ENCODE measurements at places on chromosomes 2 and 18.

DNA sequence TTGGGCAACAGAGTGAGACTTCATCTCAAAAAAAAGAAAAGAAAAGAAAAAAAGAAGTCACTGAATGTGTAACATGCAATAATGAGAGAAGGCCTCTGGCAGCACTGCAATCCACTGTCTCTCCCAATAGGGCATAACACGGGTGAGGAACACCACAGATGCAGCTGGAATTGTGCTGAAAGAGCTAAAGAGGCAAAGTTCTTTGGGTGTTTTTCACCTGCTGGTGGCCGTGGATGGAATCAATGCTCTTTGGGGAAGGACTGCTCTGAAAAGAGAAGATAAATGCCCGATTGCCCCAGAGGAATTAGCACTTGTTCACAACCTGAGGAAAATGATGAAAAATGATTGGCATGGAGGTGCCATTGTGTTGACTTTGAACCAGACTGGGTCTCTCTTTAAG is 31.0 kb upstream of the CYBRD1 start:
- no peak for DNase-seq

DNA sequence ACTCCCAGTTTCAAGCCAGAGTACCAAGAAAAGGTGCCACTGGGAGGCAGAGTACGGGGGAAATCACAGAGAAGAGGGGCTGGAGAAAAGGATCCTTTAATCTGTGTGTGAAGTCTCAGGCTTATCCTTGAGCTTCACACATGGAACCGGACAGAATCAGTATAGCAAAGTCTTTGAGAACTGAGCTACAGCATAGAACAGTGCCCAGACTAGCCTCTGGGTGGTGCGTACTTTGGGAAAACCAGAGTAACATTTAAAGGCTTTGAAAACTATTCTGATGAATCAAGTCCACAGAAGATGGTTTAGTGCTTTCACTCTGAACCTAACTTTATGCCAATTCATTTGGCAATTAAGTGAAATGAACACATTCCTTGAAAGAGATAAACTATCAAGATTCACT is 83.1 kb downstream of the BABAM2 start:
- no peak for DNase-seq

GRCh38 chr2:237209885-237210284 is 124.2 kb downstream of the COPS8 start:
- no peak for DNase-seq

- no peak for DNase-seq
Measured at GRCh38 chr2:138615257-138615656, 113.7 kb downstream of the SPOPL start.

DNA sequence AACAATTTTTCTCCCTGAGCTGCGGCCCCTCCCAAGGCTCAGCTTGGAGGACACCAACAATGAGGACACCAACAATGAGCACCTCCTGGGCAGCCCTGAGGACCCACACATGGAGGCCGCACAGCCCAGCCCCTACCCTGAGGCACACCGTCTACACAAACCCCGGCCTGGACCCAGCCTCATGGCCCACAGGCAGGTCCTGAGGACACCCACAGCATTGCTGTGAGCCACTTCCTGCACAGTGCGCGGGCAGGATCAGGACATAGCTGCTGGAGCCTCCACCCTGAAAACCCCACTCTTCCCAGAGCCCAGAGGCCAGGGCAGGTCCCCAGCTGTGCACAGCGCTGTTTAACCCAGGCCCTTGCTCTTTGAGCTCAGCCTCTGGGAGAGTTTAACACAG is 194.3 kb downstream of the RTP5 start:
- DNase-seq, result no peak

DNA sequence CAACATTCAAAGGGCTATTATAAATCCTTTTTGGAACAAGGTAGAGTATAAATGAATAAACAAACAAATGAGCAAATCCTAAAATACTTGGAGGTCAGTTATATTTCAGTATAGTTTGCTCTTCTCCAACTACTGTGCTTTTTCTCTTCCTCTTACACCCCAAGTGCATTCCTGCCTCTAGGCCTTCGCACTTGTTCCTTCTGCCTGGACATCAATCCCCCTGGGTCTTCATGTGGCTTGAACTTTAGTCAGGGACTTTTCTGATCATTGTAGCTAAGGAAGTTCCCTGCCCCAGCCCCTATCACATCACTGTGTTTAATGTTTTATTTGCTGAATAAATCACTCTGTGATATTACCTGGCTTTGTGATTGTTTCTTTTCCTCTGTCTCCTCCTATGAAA is 418.2 kb upstream of the HNRNPA3 start:
- no peak for DNase-seq

DNA sequence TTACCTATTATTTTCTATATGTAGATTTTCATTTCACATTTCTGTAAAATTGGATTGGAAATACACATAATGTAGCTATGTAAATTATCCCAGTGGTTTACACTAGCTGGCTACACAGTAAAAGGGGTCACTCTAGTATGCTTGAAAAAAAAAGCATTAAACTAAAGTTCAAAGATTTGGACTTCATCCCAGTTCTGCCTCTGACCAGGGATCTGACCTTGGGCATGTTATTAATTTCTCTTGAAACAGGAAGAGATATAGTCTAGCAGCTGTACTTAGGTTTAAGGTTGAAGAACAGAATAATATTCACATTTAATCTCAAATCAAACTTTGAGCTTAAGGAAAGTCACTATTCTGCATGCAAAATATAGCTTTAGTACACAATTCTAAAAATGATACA is 64.5 kb upstream of the RPE start:
- no peak for DNase-seq

- no peak for DNase-seq
Measured at GRCh38 chr2:193556766-193557470, 1362.2 kb upstream of the TMEFF2 start.

DNA sequence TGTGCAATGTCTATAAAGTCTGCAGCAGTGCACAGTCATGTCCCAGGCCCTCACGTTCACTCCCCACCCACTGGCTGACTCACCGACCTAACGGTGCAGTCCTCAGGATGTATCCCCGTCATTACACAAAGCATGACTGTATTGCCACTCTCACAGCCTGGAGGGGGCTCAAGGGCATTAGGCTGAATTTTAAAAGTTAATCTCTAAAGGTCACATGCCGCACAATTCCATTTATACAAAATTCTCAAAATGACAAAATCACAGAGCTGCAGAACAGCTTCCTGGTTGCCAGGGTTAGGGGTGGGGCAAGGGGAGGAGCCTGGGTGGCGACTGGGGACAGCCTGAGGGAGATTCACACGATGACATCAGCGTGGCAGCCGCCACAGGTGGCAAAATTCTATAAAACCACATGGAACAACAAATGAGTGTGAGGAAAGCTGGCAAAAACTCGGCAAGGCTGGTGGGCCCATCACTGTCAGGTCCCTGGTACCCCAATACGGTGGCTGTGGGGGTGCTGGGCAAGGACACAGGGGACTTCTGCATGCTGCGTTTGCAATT is 97.6 kb downstream of the NDUFA10 start:
- DNase-seq, result peak; percentile 20

- DNase-seq, result no peak
Measured at GRCh38 chr2:44716131-44716530, 225.4 kb upstream of the SIX3 start.

DNA sequence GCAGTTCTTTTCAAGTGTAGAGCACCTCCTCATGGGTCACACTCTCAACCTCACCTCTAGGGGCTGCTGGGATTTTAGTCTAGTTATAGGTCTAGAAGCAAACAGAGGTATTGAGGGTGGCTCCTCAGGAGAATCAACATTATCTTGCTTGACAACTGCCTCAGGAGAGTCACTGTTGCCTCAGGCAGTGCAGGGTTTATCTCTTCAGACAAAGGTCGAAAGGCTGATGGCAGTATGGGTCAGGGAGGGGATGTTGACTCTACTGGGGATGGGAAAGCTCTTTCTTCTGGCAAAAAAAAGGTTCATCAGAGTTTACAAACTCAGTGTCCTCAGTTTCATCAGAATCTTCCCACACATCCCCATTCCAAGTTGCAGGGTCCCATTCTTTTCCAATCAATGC is 24.0 kb downstream of the DTNA start:
- no peak for DNase-seq

Data from femur (tissue), 1 donor.